CD4-positive, alpha-beta T cell treated with Interleukin-6 at 100 ng/mL for 8 hours (primary cell): ENCODE measurements at places on chromosomes 16 and 17.

DNA sequence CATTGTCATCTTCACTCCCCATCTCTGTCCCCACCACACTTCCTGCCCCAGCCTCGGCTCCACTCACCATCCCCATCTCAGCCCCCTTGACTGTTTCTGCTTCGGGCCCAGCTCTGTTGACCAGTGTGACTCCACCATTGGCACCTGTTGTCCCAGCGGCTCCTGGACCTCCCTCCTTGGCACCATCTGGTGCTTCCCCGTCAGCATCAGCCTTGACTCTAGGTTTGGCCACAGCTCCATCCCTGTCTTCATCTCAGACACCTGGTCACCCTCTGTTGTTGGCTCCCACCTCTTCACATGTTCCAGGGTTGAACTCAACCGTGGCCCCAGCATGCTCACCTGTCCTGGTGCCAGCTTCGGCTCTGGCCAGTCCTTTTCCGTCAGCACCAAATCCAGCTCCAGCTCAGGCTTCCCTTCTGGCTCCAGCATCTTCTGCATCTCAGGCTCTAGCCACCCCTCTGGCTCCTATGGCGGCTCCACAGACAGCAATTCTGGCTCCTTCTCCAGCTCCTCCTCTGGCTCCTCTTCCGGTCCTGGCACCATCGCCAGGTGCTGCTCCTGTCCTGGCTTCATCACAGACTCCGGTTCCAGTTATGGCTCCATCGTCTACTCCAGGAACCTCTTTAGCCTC is 24.4 kb upstream of the PHKG2 start:
- DNase-seq = no peak

- DNase-seq = no peak
These were observed 35.1 kb upstream of the SLC38A10 start for GRCh38 chr17:81329927-81330883.

DNA sequence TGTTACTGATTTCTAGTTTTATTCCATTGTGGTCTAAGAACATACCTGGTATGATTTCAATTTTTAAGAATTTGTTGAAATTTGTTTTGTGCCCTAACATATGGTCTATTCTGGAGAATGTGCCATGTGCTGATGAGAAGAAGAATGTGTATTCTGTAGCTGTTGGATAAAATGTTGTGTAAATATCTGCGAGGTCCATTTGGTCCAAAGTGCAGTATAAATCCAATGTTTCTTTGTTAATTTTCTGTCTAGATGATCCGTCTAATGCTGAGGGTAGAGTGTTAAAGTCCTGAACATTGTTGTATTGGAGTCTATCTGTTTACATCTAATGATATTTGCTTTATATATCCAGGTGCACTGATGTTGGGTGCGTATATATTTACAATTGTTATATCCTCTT is 9.9 kb downstream of the ACSM3 start:
- no peak for DNase-seq

DNA sequence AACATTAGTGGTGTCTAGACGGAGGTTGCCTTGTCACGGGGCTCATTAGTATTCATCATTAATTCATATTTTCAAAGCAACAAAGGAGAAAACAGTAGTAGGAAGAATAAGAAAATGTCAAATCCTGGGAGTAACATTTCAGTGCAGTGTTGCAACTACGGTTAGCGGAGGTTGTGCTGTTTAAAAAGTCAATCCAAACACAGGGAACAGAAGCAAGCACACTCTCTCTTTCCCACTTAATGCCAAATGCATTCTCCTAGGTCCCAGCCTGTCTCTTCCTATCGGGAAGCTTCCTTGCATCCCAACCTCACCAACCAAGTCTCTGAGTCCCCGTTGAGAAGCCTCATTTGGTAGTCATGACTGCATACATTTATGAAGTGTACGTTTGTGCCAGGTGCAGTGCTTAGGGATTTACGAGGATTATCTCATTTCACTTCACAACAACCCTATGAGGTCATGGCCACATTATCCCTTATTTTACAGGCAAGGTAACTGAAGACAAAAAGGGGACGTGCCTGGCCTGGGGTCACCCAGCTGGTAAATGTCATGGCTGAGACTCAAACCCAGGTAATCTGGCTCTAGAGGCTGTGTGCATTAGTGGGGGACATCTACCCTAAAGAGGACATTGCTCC is 283.6 kb upstream of the SALL1 start:
- no peak for DNase-seq

DNA sequence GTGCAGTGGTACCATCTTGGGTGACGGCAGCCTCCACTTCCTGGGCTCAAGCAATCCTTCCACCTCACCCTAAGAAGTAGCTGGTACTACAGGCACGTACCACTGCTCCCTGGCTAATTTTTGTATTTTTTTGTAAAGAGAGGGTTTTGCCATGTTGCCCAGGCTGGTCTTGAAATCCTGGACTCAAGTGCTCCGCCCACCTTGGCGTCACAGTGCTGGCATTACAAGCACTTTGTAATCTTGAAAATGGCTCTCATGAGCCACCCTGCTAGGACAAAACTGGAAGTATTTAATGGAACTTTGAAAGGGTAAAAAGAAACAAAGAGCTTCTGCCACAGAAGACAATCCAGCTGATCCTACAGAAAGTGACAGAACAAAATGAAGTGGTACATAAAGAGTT is 9.2 kb downstream of the SUMO2 start:
- DNase-seq = no peak

GRCh38 chr16:30533748-30534367 is 800 bp downstream of the ZNF747 start:
- DNase-seq = no peak

DNA sequence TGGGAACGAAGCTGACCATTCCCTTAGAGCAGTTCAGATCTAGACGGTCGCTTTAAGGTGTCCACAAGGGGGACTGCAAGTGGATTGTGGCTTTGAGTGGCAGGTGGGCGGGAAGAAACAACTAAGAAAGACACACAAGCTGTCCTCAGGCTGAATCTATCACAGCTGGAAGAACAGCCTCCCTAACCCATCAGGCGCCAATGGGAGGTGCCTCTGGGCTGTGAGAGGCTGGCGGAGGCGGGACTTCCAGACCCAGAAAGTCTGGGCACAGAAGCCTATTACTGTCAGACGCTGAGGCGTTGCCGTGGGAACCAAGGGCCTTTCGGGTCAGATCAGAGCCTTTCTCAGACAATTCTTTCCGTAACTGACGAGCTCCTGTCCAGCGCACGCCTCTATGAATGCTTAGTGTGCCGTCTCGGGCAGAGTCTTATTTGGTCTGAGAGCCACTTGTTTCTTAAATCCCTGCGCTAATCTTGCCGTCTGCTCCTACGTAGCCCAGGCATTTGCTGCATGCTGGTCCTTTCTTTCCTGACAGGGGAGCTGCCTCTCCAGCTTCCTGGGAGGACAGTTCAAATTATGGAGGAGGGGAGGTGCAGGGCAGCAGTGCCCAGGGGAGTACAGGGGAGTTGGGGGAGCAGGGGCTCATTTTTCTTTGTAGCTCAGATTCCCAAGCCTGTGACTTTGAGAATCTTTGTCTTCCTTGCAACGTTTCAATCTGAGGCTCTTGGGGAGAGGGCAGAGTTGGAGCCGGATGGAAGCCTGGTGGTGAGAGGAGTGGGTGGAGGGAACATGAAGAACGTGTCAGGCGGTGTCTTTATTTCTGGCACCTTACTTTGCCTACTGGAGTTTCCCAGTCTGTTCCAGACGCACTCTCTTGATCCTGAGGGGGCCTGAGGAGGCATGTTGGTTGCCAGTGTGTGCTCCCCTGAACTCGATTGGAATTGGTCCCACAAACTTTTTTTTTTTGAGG is 618.7 kb downstream of the KCNJ18 start:
- DNase-seq = no peak

GRCh38 chr17:36460265-36460937 is 26.1 kb upstream of the ZNHIT3 start:
- no peak for DNase-seq

GRCh38 chr16:7746941-7747340 is 414.3 kb downstream of the RBFOX1 start:
- DNase-seq = no peak

GRCh38 chr17:62091804-62092203 is 26.7 kb upstream of the MED13 start:
- no peak for DNase-seq

DNA sequence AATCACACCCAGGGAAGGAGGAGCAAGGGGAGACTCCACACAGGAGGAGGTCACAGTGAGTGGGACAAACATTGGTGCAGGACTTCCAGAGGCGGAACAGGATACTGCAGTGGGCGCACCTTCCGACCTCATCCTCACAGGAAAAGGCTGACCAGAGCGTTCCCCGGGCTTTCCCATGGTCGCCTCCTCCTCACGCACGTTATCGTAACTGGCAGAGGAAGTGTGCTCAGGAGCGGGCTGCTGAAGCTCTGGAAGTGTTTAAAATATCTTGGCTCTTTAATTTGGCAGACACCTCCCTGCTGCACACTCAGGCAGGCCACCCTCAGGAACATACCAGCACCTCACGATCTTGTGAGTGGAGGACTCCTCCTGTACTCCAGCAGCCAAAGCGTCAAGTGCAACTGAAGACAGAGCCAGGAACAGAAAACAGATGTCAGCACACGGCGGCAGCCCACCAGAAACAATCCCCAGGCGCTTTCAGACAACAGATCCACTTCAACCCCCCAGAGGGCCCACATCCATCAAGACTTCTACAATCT is 17.5 kb downstream of the FANCA start:
- no peak for DNase-seq

DNA sequence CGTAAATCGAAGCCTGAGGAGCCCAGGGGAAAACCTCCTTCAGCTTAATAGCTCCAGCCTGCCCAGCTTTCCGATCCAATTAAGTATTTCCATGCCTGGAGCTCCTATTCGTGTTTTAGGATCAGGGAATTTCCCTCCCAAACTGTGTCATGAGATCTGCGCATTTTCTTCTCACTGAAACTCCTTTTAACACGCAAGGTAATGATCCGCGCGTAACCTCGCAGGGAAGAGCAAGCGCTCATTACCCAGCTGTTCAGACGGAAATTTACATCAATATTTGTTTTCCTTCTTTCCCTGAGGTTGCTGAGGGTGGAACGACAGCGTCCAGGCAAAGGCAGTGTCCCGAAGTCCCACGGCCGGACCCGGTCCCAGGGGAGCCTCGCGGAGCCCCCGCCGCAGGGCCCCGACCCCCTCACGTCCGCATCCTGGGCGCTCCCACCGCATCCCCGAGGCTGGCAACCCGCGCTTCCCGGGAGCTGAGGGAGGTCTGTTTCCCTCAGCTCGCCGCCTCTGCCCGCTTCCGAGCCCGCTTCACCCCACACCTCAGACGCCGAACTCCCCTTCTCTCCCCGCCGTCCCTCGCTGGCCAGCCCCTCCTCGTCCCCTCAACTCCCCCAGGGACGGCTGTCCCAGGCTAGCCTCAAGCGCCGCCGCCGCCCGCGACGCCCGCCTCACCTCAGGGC is 415 bp downstream of the ABCA5 start:
- DNase-seq = peak; percentile 2

GRCh38 chr16:11556945-11557720 is 29.6 kb downstream of the LITAF start:
- no peak for DNase-seq

DNA sequence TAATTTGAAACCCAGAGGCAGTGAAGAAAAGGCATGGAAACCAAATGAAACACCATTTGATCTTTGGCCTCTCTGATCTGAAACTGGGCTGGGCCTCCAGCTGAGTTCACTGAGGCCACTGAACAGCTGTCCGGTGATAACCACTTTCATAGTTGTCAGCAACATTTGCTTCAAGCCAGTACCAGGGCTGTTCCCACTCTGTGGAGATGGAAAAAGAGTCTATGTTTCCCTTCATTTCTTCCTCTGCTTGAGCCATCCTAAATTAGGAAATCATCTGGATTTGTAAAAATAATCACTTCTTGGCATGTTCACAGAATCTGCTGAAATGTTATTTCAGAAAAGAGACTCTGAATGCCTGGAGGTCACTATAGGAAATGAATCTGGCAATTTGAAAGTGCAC is 119.3 kb downstream of the STX8 start:
- DNase-seq = no peak

DNA sequence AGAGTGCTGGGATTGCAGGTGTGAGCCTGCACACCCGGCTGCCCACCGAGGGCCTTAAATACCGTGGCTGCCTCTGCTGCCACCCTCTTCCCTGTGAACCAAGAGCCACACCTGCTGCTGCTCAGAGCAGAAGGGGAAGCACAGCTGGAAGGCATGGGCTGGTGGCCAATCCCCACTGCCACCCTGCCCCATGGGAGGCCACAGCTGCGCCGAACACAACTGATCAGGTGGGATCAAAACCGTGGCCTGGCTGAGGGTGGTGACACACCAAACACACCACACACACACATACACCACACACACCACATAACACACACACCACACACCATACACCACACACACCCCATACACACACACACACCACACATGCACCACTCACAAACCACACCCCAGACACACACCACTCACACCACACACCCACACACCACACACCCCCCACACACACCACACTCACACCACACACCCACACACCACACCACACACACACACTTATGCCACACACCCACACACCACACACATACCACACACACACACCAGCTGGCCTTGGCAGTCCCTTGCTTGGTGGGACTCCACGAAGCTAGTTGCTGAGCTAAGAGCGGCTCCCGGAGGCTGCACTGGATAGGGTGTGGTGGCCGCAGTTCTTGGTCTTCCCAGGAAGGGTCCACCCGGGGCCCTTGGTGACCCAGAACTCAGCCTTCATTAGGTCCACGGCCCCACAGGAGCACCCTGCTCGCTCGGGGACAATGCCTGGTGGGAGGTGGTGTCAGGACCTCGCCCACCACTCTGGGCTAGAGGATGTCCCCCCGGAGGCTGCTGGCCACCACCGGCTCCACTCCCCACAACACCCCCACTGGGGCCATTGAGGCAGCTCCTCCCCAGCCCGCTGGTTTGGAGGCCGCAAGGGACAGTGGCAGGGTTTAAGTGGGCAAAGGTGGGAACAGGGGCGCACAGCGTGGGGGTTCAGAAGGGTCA is 14.9 kb downstream of the CEP131 start:
- DNase-seq = no peak

DNA sequence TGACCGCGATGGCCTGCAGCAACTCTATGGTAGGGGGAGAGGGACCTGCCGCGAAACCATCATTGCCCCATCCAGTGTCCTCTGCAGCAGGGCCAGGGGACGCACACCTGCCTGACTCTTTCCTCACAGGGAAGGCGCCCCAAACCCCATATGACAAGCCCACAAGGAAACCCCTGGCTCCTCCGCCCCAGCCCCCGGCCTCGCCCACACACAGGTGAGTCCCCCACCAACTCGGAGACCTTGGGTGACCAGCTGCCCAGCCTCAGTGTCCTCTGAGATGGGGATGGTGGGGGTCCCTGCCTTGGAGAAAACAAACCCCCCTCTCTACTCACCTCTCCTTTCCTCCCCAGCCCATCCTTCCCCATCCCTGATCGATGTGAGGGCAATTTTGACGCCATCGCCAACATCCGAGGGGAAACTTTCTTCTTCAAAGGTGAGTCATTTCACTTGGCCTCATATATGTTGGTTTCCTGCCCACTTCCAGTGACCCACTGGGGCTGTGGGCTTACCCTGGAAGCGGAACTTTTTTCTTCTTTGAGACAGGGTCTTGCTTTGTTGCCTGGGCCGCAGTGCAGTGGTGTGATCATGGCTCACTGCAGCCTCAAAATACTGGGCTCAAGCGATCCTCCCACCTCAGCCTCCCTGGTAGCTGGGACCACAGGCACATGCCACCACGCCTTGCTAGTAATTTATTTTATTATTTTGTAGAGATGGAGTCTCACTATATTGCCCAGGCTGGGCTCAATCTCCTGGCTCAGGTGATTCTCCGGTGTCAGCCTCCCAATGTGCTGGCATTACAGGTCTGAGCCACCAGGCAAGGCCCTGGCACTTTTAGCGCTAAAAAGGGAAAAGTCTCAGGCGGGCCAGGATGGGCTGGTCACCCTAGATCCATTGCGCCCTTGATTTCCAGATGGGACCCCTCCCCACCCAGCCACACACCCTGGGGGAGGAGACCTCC is 8.0 kb upstream of the IL32 start:
- no peak for DNase-seq

GRCh38 chr16:50595859-50596258 is 47.7 kb downstream of the NKD1 start:
- DNase-seq = no peak
